ENCODE measurements at places on chromosomes 13 and 19.

- no peak overlapping the region for H3K4me3 ChIP-seq
- no peak overlapping the region for H3K27ac ChIP-seq
- peaks cover 59% of the 10 kb centered on the region for H3K27me3 ChIP-seq
- no peak for DNase-seq
- no peaks in the 10 kb centered on the region for H3K36me3 ChIP-seq
Measured at GRCh38 chr19:18610245-18610555, 2.5 kb upstream of the TMEM59L start.

- DNase-seq = no peak
- no peak overlapping the region for H3K27ac ChIP-seq
- H3K4me1 ChIP-seq = peaks cover 12% of the 10 kb centered on the region
- H3K36me3 ChIP-seq = peaks cover 12% of the 10 kb centered on the region
- no peak overlapping the region for H3K4me3 ChIP-seq
Measured at GRCh38 chr19:44894946-44895345, 3.9 kb downstream of the TOMM40 start.

- peak; percentile 11 for DNase-seq
- H3K36me3 ChIP-seq = no peaks in the 10 kb centered on the region
- no peak overlapping the region for H3K4me3 ChIP-seq
Measured at GRCh38 chr19:35592226-35592625, 6.3 kb downstream of the PMIS2 start.

- no peak overlapping the region for H3K4me3 ChIP-seq
- H3K36me3 ChIP-seq = no peaks in the 10 kb centered on the region
- H3K27me3 ChIP-seq = no peaks in the 10 kb centered on the region
- no peak overlapping the region for H3K27ac ChIP-seq
- DNase-seq = no peak
- H3K4me1 ChIP-seq = no peaks in the 10 kb centered on the region
Measured at GRCh38 chr19:27805848-27806247, 1407.1 kb downstream of the UQCRFS1 start.

- no peaks in the 10 kb centered on the region for H3K36me3 ChIP-seq
- peak overlapping the region; percentile 82 for H3K27ac ChIP-seq
- H3K4me1 ChIP-seq = peaks cover 21% of the 10 kb centered on the region
- H3K4me3 ChIP-seq = peak overlapping the region; percentile 36
Measured at GRCh38 chr19:17235300-17235970, 9.4 kb downstream of the OCEL1 start.

- no peak overlapping the region for H3K4me3 ChIP-seq
- no peak overlapping the region for H3K27ac ChIP-seq
- H3K4me1 ChIP-seq = peaks cover 3% of the 10 kb centered on the region
- H3K36me3 ChIP-seq = no peaks in the 10 kb centered on the region
Measured at GRCh38 chr19:48171710-48172109, 1.2 kb downstream of the ZSWIM9 start.

GRCh38 chr19:16897856-16898161 lies 9.0 kb downstream of the F2RL3 start:
- no peaks in the 10 kb centered on the region for H3K27me3 ChIP-seq
- peak overlapping the region; percentile 82 for H3K27ac ChIP-seq
- no peaks in the 10 kb centered on the region for H3K36me3 ChIP-seq
- H3K4me3 ChIP-seq = peak overlapping the region; percentile 38

DNA sequence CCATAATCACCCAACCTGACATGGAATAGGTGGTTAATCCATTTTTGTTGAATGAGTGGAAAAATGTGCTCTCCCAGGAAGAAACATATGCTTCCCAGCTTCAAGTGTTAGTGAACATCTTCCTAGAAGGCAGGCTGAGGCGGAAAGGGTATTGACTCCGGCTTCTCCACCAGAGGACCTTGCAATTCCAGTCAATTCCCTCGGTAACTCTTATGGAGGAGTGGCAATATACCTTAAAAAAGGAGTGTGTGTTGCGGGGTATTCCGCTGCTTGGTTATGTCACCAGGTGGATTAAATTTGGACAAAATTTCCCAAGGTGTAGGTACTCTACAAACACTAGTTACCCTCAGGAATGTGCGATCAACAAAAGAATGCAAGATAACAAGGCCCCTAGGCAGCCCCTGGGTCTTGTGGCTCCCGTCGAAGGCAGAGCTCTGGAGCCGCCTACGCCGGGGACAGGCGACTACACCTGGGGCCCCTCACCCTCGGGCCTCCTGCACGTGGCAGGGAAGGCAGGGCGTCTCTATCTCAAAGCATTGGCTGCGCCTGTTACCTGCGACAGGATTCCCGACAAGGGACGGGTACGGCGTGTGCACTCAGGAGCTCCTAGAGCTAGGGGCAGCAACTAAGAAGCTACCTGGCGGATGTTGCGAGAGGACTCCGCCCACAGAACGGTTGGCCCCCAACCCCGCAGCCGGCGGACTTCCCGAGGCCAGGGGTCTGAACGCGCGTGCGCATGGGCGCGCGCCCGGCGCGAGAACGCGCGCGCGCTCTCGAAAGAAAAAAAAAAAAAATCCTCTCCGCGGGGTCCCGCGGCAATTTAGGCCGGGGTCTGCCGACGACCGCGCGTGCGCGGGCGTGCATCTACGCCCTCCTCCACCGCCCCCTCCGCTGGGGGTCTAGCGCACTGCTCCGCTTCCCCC lies at the start of gene WDR87:
WDR87 (minus strand) TSS at position 649 of the 923 bp plus-strand sequence. CDS start 8,355 bp downstream, outside the sequence.
- H3K36me3 ChIP-seq = no peaks in the 10 kb centered on the region
- no peaks in the 10 kb centered on the region for H3K27me3 ChIP-seq
- H3K4me1 ChIP-seq = peaks cover 7% of the 10 kb centered on the region
- peak within 1 kb of the TSS; percentile 50 for H3K27ac ChIP-seq

DNA sequence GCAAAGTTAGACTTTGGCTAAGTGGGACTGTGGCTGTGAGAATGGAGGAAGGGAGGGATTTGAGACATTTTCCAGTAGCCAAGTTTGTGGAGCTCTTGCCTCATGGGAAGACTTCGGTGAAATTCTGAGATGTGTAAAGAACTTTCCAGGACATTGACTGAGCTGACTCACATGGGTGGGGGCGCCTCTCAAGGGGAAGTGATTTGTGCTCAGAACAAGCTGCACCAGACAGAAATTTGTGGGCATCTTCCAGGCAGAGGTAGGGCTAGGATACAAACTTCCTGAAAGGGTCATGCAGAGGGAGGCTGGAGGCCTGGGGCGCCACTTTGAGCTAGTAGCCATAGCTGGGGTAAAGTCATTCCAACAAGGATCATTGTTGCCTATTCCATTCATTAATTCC lies 9.8 kb upstream of the SIGLEC10 start:
- H3K36me3 ChIP-seq = no peaks in the 10 kb centered on the region
- no peak for DNase-seq
- no peaks in the 10 kb centered on the region for H3K4me1 ChIP-seq

- no peak overlapping the region for H3K27ac ChIP-seq
- H3K4me3 ChIP-seq = no peak overlapping the region
- DNase-seq = no peak
- H3K36me3 ChIP-seq = no peaks in the 10 kb centered on the region
- no peaks in the 10 kb centered on the region for H3K4me1 ChIP-seq
Measured at GRCh38 chr13:94956417-94957110, 244.2 kb upstream of the SOX21 start.

- peak overlapping the region; percentile 8 for H3K27ac ChIP-seq
- H3K4me3 ChIP-seq = no peak overlapping the region
- DNase-seq = no peak
- H3K27me3 ChIP-seq = no peaks in the 10 kb centered on the region
- H3K4me1 ChIP-seq = no peaks in the 10 kb centered on the region
- peaks cover 52% of the 10 kb centered on the region for H3K36me3 ChIP-seq
Measured at GRCh38 chr19:38720559-38721236, 23.6 kb downstream of the CAPN12 start.

- no peak for DNase-seq
- H3K4me1 ChIP-seq = no peaks in the 10 kb centered on the region
- H3K36me3 ChIP-seq = no peaks in the 10 kb centered on the region
Measured at GRCh38 chr13:40158218-40158617, 502.8 kb downstream of the COG6 start.

- H3K27ac ChIP-seq = no peak overlapping the region
- no peak for DNase-seq
- H3K4me1 ChIP-seq = no peaks in the 10 kb centered on the region
- H3K27me3 ChIP-seq = no peaks in the 10 kb centered on the region
- H3K4me3 ChIP-seq = no peak overlapping the region
- H3K36me3 ChIP-seq = no peaks in the 10 kb centered on the region
Measured at GRCh38 chr13:44474122-44474910, 100.7 kb downstream of the SERP2 start.

DNA sequence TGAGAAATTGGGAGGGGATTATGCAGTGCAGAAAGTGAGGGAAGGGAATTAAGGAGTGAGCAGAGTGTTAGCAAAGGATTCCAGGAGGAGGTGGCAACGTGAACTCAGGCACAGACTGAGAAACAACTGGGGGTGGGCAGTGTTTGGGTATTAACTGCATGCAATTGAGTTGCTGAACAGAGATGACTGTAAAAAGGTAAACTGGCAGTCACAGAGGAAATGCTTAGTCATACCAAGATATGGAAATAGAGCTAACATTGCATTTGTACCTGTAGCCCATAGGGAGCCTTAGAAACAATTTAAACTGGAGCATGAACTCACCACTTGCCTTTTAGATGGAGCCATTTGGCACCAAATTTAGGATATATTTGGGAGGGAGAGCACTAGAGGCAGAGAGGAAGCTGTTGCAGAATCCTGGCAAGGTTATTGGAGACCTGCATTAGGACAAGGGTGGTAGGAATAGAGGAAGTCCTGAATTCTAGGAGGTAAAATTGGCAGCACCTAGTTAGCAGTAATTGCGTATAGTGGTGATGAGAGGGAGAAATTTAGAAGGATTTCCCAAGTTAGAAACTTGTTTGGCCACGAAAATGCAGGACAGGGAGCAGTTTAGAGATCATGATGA lies 100.6 kb upstream of the FRY start:
- H3K27me3 ChIP-seq = no peaks in the 10 kb centered on the region
- no peak overlapping the region for H3K4me3 ChIP-seq
- no peak for DNase-seq
- H3K36me3 ChIP-seq = no peaks in the 10 kb centered on the region
- H3K4me1 ChIP-seq = no peaks in the 10 kb centered on the region

- no peak overlapping the region for H3K27ac ChIP-seq
- no peak overlapping the region for H3K4me3 ChIP-seq
- peaks cover 76% of the 10 kb centered on the region for H3K27me3 ChIP-seq
- no peak for DNase-seq
- no peaks in the 10 kb centered on the region for H3K4me1 ChIP-seq
Measured at GRCh38 chr19:1765232-1765903, 12.1 kb downstream of the ONECUT3 start.

GRCh38 chr13:90577726-90578125 lies 769.8 kb upstream of the MIR17HG start:
- no peaks in the 10 kb centered on the region for H3K4me1 ChIP-seq
- no peak overlapping the region for H3K27ac ChIP-seq
- no peaks in the 10 kb centered on the region for H3K27me3 ChIP-seq

DNA sequence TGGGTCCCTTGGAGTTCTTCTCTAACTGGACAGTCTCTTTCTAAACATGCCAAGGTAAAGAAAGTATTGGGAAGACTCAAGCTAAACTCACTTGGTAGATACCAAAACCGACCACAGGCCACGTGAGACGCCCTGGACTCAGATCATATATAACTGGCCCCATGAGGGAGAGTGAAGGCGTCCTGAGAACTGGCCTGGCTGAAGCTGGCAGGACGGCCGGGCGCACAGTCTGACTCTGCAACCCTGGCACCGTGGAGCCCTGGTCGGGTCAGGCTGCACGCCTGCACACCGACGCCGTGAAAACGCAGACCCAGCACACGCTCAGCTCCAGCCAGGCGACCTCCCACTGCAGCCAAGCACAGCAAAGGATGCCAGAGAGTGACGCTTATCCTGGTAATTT lies 122.5 kb upstream of the SPACA7 start:
- no peak overlapping the region for H3K4me3 ChIP-seq
- no peak overlapping the region for H3K27ac ChIP-seq
- no peak for DNase-seq
- peaks cover 5% of the 10 kb centered on the region for H3K27me3 ChIP-seq

GRCh38 chr19:47107202-47107952 lies 6.2 kb downstream of the ZC3H4 start:
- H3K27ac ChIP-seq = peak overlapping the region; percentile 100
- DNase-seq = no peak
- H3K27me3 ChIP-seq = no peaks in the 10 kb centered on the region
- H3K4me1 ChIP-seq = peaks cover 2% of the 10 kb centered on the region
- no peaks in the 10 kb centered on the region for H3K36me3 ChIP-seq

DNA sequence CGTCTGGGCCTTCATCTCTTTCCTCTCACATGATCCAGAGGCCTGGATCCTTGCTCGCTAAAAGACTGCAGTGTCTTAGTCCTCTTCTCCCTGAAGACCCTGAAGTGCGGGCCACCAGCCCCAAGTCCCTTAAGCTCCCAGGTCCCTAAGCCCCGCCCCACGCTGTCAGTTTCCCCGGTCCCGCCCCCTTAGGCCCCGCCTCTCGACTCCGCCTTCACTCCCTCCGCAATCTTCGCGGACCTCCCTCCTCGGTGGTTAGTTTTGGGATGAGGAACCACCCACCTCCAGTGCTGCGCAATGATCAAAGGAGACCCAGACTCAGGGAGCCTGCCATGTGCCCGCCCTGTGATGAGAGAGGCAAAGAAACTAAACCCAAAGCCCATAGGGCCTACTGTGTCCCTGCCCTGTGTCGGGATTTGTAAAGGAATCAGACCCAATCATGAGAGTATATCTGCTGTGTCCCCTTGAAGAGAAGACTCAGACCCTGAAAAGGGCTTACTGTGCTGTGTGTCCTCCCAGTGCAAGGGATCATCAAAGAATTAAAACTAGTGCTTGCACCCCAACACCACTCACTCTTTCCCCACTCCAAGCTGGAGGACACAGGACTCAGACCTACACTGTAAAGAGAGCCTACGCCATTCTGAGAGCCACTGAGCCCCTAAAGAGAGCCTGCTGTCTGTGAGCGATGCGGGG lies 3.0 kb upstream of the COX6B1 start:
- H3K36me3 ChIP-seq = no peaks in the 10 kb centered on the region
- H3K4me3 ChIP-seq = peak overlapping the region; percentile 47
- peak overlapping the region; percentile 85 for H3K27ac ChIP-seq
- DNase-seq = peak; percentile 74
- H3K27me3 ChIP-seq = no peaks in the 10 kb centered on the region

DNA sequence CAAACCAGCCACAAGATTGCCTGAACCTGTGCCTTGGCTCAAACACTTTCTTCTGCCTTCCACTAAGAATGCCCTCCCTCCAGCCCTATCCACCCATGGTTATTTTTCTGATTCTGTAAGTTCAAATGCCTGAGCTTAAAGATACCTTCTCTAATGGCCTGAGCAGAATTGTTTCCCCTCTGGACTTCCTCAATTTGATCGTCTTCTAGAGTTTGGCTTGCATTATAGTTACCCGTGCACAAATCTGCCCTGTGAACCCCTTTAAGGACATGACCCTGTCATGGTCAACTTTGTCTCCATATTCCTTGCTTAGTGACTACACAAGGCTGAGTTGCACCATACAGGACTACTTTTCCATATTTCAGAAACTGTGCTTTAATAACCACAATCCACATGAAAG lies 481.0 kb downstream of the FOXO1 start:
- no peaks in the 10 kb centered on the region for H3K4me1 ChIP-seq
- no peaks in the 10 kb centered on the region for H3K36me3 ChIP-seq
- no peaks in the 10 kb centered on the region for H3K27me3 ChIP-seq
- no peak overlapping the region for H3K4me3 ChIP-seq

DNA sequence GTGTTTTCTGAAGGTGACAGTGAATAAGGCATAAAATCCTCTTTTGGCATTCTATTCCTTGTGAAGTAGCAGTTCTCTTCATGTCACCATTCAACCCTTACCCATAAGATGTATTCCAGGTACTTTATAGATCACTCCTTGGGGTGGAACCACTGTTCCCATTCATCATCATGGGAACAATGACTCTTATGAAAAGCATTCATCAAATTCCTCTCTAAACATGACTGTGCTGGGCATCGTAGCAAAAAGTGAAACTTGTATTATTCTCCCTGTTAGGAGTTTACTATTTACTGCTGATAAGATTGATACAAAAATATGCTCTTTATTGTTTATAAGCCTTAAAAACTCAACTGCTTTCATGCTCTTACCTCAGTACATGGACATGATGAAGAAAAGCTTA lies 793.4 kb downstream of the LIG4 start:
- H3K36me3 ChIP-seq = no peaks in the 10 kb centered on the region
- H3K27ac ChIP-seq = no peak overlapping the region
- no peaks in the 10 kb centered on the region for H3K27me3 ChIP-seq
- no peak for DNase-seq
